ENCODE measurements at places on chromosomes 6 and 20. TPM values are rescaled to one million over a fixed set of nuclear protein-coding genes. Genes with fewer than 3 reads are reported as not detected.

GRCh38 chr6:78268591-78269452, 598.5 kb upstream of the IRAK1BP1 start:
- no peaks in the 10 kb centered on the region for H3K4me1 ChIP-seq
- no peak overlapping the region for H3K4me3 ChIP-seq
- H3K27me3 ChIP-seq, result no peaks in the 10 kb centered on the region
- H3K27ac ChIP-seq, result no peak overlapping the region

- H3K36me3 ChIP-seq, result no peaks in the 10 kb centered on the region
- peak; percentile 50 for DNase-seq
- no peaks in the 10 kb centered on the region for H3K4me1 ChIP-seq
- H3K4me3 ChIP-seq, result no peak overlapping the region
- no peaks in the 10 kb centered on the region for H3K27me3 ChIP-seq
Measured at GRCh38 chr20:37282556-37282955, 6.9 kb upstream of the MANBAL start.

GRCh38 chr6:35553315-35553714, 40.6 kb upstream of the TULP1 start:
- no peaks in the 10 kb centered on the region for H3K36me3 ChIP-seq
- DNase-seq, result no peak
- no peaks in the 10 kb centered on the region for H3K4me1 ChIP-seq
- no peak overlapping the region for H3K4me3 ChIP-seq
- no peaks in the 10 kb centered on the region for H3K27me3 ChIP-seq

DNA sequence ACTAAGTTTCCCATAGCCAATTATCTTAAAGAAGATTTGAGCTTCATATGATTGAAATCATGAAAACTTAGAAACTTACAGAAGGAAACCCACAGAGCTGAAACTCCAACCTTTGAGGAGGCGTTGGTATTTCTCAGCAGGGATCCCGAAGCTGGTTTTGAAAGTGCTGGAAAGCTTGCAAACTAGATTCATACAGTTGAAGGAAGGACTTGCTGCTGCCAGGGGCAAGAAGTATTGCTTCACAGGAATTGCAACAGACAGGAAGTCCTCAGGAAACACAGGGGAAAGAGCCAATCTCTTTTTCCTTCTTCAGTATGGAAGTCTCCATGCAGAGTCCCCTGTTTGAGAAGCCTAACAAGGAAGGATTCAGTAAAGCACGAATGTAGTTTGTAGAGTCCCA, 419.7 kb downstream of the CD109 start:
- H3K36me3 ChIP-seq, result no peaks in the 10 kb centered on the region
- no peak overlapping the region for H3K27ac ChIP-seq
- H3K4me1 ChIP-seq, result no peaks in the 10 kb centered on the region

DNA sequence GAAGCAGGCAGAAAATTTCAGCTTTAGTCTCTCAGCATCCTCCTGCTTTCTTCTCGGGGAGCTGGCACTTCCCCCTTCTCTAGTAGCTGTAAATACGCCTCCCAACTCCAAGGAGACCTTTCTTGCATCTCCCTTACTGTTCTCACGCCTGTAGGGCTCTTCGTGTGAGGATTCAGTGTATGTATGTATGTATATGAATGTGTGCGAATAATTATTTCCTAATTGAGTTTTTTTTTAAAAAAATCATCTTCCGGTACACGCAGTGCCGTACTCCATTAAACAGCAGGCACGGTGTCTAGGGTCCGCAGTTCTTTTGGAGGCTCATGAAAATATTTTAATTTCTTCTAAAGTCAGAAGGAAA, 85.4 kb downstream of the HFE start:
- peak overlapping the region; percentile 88 for H3K4me3 ChIP-seq
- no peaks in the 10 kb centered on the region for H3K27me3 ChIP-seq
- no peak for DNase-seq

- no peaks in the 10 kb centered on the region for H3K36me3 ChIP-seq
- no peak overlapping the region for H3K27ac ChIP-seq
- no peaks in the 10 kb centered on the region for H3K27me3 ChIP-seq
- H3K4me1 ChIP-seq, result no peaks in the 10 kb centered on the region
Measured at GRCh38 chr6:163128324-163128723, 286.2 kb upstream of the QKI start.

DNA sequence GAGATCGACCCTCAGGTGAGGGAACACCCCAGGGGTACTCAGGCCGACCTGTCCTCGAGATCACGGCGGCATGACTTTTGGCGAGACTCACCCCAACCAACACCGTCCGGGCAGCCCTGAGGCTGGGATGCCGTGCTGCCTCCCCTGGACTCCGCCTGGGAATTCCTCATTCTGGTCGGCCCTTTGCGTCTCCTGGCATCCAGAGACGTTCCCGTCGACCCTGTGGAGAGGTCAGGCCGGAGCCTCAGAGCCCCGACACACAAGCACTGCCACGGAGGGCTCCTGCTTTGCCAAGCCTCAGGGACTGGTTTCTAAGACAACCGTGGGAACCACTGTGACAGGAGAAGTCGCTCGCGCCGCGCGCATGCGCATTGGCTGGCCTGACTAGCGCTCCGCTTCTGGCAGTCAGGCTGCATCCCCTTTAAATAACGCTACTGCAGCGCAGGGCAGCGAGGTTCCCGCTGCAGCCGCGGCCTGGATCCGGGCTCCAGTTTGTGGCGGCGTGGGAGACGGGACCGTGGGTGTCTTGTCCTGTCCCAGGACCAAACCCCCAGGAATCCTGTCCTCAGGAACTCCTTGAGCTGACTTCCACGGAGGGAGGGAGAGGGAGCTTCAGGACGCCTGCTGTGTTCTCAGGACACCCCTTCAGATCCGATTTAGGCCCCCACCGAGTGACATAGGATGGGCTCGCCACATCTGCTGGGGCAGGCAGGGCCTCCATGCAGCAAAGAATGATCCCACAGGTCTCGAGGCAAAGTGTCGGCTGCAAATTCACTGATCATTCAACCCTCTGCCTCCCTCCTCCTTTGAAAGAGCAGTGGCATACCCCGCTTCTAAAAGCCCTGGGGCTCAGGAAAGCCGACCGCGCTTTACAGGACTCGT, 163.2 kb upstream of the ZNF337 start:
- peaks cover 5% of the 10 kb centered on the region for H3K4me1 ChIP-seq
- no peaks in the 10 kb centered on the region for H3K36me3 ChIP-seq
- H3K27me3 ChIP-seq, result no peaks in the 10 kb centered on the region
- no peak overlapping the region for H3K27ac ChIP-seq
- H3K4me3 ChIP-seq, result no peak overlapping the region
- DNase-seq, result peak; percentile 54

GRCh38 chr6:138035070-138035469, 72.1 kb downstream of the PERP start:
- no peaks in the 10 kb centered on the region for H3K36me3 ChIP-seq
- no peak overlapping the region for H3K4me3 ChIP-seq
- no peak overlapping the region for H3K27ac ChIP-seq
- H3K4me1 ChIP-seq, result no peaks in the 10 kb centered on the region
- no peaks in the 10 kb centered on the region for H3K27me3 ChIP-seq
- DNase-seq, result no peak

- H3K4me1 ChIP-seq, result no peaks in the 10 kb centered on the region
- no peaks in the 10 kb centered on the region for H3K36me3 ChIP-seq
- no peak for DNase-seq
- no peak overlapping the region for H3K4me3 ChIP-seq
- no peak overlapping the region for H3K27ac ChIP-seq
- H3K27me3 ChIP-seq, result no peaks in the 10 kb centered on the region
Measured at GRCh38 chr6:4388675-4389074, 253.3 kb upstream of the ECI2 start.

DNA sequence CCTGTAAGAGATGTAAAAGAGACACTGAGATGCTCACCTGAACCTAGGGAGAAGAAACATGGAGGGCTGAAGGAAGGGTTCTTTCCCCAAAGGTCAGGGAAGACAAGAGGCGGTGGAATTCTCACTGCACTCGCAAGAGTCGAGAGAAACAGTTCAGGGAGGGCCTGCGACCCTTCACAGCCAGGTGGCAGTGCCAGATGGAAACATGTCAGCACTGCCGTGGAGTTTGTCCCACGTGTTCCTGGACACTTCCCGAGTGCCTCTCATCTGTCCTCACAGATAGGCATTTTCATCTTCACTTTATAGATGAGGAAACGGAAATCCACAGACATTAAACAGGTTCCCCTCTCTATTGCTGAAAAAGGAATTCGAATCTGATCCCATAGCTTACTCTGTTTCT, 70.4 kb upstream of the SYNJ2 start:
- no peaks in the 10 kb centered on the region for H3K4me1 ChIP-seq
- H3K4me3 ChIP-seq, result no peak overlapping the region
- no peaks in the 10 kb centered on the region for H3K36me3 ChIP-seq
- H3K27ac ChIP-seq, result no peak overlapping the region
- no peak for DNase-seq
- H3K27me3 ChIP-seq, result no peaks in the 10 kb centered on the region

DNA sequence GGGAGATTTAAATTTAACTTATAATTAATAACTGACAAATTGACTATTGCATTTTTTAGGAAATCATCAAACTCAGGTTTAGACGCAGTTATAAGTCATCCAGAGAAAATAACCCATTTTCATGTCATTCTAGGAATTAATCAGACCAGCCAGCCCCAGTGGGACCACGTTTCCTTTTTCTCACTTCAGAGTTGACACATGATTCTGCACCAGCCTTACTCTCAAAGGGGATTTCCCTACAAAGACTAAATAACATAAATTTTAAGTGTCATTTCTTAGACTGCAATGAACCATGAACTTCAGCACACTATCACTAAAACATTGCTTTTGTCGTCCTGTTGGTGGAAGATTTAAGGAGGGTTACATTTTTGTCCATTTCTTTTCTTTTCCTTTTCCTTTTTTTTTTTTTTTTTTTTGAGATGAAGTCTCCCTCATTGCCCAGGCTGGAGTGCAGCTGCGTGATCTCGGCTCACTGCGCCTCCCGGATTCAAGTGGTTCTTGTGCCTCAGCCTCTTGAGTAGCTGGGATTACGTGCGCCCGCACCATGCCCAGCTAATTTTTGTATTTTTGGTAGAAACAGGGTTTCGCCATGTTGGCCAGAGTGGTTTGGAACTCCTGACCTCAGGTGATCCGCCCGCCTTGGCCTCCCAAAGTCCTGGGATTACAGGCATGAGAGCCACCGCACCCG, 3.6 kb downstream of the IPCEF1 start:
- DNase-seq, result no peak
- H3K36me3 ChIP-seq, result no peaks in the 10 kb centered on the region
- no peaks in the 10 kb centered on the region for H3K4me1 ChIP-seq
- H3K27ac ChIP-seq, result no peak overlapping the region
- no peak overlapping the region for H3K4me3 ChIP-seq

DNA sequence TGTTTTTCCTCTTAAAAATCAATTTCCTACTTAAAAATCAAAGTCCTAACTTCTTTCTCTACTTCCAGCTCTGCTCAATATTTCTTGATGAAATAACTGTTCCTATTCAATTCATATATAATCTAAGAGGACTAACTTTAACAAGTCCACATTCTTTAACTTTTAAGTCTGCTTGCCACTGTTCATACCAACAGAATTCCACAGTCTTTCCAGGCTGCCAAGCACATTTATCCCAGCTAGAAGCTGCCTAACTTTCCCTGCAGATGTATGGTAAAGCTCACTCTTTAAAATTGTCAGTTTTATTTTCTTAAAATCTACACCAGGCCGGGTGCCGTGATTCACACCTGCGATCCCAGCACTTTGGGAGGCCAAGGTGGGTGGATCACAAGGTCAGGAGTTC, 11.5 kb downstream of the CALHM6 start:
- no peaks in the 10 kb centered on the region for H3K4me1 ChIP-seq
- H3K27me3 ChIP-seq, result no peaks in the 10 kb centered on the region
- no peaks in the 10 kb centered on the region for H3K36me3 ChIP-seq
- H3K27ac ChIP-seq, result no peak overlapping the region
- H3K4me3 ChIP-seq, result no peak overlapping the region
- no peak for DNase-seq

DNA sequence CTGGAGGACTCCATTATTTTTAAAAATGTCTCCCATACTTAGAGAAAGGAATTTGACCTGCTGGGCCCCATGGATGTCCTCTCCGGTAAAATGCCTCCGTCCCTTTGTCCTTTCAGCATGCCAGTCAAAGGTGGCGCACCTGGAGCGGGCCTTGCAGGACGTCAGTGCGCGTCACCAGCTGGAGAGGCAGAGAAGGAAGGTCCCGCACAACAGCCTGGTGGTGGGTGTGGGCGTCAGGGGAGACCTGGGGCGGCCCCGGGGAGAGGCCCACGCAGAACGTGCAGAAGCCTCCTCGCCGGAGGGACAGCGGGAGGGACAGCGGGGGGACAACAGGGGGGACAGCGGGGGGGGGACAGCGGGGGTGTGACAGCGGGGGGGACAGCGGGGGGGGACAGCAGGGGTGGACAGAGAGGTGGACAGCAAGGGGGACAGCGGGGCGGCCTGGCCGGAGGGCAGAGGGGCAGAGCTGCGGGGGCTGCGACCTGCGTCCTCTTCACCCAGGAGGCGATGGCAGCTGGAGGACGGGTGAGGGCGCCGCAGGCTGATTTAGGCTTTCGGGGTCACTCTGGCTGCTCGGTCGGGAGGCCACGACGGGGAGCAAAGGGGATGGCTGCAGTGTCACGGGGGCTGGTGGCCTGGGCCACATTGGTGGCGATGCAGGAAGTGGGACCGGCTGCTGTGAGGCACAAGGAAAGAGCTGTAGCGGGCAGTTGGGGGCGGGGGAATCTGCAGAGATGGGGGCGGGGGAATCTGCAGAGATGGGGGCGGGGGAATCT, 859 bp upstream of the KIF25 start:
- H3K27me3 ChIP-seq, result no peaks in the 10 kb centered on the region
- no peak for DNase-seq
- H3K4me3 ChIP-seq, result no peak overlapping the region
- no peaks in the 10 kb centered on the region for H3K36me3 ChIP-seq
- H3K27ac ChIP-seq, result no peak overlapping the region

DNA sequence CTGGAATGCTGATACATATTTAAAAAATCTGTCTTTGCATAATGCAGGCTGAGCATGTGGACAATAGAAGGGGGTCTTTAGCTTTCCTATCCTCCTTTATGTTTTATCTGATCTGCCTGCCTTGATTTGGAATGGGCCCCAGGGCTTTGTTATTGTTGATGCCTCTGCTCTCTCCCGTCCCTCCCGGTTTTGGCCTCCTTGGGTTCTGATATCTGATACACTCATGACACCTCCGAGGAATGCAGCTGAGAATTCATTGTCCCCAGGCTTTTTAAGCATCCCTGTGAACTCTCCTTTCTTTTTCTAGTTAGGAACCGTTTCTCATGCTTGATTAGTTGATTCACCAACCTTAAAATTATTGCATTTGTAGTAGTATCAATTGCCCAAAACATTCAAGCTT, 185.5 kb upstream of the RALGAPA2 start:
- no peaks in the 10 kb centered on the region for H3K36me3 ChIP-seq
- H3K27ac ChIP-seq, result no peak overlapping the region
- no peaks in the 10 kb centered on the region for H3K27me3 ChIP-seq
- H3K4me1 ChIP-seq, result no peaks in the 10 kb centered on the region
- no peak for DNase-seq
- H3K4me3 ChIP-seq, result no peak overlapping the region

DNA sequence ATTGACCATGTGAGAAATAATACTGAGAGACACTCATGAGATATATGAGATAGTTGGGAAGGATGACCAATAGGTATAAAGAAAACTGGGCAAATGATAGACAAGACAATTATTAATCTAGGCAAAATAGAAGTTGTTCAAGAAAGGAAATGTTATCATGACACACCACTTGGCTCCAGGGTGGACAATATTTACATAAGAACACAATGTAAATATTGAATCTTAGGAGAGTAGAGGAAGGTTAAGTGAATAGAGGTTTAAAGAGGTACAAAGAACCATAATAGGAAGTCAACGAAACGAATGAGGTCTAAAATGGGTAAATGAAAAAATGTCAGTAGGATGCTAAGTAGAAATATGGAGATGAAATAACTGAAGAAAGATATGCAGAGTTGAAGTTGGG, 126.5 kb downstream of the MBOAT1 start:
- no peaks in the 10 kb centered on the region for H3K36me3 ChIP-seq
- no peak overlapping the region for H3K4me3 ChIP-seq
- no peak for DNase-seq
- no peak overlapping the region for H3K27ac ChIP-seq
- no peaks in the 10 kb centered on the region for H3K27me3 ChIP-seq

The ECT2L gene
- 1.5 TPM for total RNA-seq

The HLA-DRB1 gene
- total RNA-seq, result 15.9 TPM

The FOXA2 gene
- total RNA-seq, result not detected

The TPD52L1 gene
- total RNA-seq, result 22.2 TPM
